Activated CD4-positive, alpha-beta T cell treated with anti-CD3 and anti-CD28 coated beads for 36 hours (primary cell): ENCODE measurements at places on chromosomes 6 and 20. TPM values are rescaled to one million over a fixed set of nuclear protein-coding genes. Genes with fewer than 3 reads are reported as not detected.

- DNase-seq, result no peak
Measured at GRCh38 chr20:8545212-8545611, 413.1 kb downstream of the PLCB1 start.

GRCh38 chr20:25147716-25148115 lies 47.8 kb upstream of the ENTPD6 start:
- no peak for DNase-seq

- DNase-seq, result no peak
Measured at GRCh38 chr6:90803956-90804355, 217.1 kb upstream of the MAP3K7 start.

GRCh38 chr6:138719011-138719635 lies 54.4 kb upstream of the CCDC28A start:
- no peak for DNase-seq

The HSPA1L gene
- total RNA-seq, result 1.9 TPM

DNA sequence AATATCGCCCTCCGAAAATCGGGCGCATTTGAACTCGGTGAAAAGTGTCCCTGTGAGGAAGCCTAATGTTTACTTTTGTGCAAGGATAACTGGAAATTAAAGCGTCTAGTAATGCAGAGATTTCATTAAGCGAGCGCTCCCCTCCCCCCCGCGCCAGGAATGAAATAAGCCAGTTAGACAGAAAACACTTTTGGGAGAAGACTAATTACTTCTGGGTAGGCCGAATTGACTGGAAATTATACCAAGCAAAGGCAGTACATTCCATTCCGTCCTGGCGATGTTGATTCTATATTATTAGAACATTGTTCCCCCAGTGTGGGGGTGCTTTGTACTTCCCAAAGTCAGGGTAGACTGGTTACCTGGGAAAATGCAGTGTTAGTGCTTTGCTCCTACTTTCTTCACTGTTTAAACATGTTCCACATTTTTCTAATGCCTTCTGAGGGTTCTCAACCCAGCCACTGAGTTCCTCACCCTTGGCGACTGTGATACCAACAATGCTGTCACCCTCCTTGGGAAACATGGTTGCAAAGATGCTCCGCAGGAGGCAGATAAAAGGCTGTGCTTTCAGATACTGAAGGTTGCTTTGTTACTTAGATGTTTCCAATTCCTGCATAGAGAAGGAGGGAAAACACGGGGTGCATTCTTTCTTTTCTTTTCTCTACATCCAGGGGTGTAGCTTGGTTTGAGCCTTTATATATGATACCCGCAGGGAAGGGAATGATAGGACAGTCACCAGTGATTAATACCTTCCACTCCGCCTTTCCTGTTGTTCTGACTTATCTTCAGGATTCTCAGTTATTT lies 2.6 kb downstream of the GJA1 start:
- DNase-seq, result no peak

GRCh38 chr20:14712302-14712739 lies 374.9 kb upstream of the FLRT3 start:
- no peak for DNase-seq

GRCh38 chr6:111804627-111805235 lies 68.5 kb downstream of the FYN start:
- peak; percentile 83 for DNase-seq

The KATNA1 gene
- 21.6 TPM for total RNA-seq

GRCh38 chr6:109013656-109014305 lies 80.9 kb downstream of the SESN1 start:
- no peak for DNase-seq

DNA sequence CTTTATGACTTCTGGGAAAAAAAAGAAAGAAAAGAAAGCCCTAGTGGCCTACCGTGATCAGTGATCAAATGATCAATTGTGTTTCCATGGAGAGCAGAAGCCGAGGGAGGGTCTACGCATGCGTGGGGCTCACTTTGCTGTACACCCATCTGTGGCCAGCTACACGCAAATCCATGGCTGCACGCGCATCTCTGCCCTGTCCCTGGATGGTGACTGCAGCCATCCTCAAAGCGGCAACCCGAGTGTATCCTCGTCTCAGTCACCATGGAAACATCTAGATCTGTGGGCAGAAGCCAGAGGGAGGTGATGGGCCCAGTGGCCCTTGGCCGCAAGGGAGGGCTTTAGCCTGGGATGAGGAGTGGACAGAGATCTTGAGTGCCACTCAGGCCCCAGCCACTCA lies 785 bp upstream of the ULBP3 start:
- peak; percentile 19 for DNase-seq

The MMP24 gene
- total RNA-seq, result not detected

- no peak for DNase-seq
Measured at GRCh38 chr6:169837529-169838250, 86.3 kb downstream of the ERMARD start.

DNA sequence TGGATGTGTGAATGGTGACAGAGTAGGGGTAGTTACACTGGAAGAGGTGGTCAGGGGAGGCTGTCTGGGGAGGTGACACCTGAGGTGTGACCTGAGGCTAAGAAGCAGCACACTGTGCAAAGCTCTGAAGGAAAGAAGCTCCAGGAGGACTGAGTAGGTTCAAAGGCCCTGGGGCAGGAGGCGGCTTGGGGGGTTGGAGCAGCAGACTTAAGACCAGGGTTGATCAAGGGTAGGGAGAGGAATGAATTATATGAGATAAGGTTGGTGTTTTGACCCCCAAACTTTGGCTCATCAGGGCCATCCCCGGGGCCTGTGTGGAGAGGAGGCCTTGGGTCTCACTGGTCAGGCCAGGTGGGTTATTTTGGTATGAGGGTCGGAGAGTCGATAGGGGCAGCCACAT lies 166.1 kb downstream of the GRM4 start:
- DNase-seq, result no peak

DNA sequence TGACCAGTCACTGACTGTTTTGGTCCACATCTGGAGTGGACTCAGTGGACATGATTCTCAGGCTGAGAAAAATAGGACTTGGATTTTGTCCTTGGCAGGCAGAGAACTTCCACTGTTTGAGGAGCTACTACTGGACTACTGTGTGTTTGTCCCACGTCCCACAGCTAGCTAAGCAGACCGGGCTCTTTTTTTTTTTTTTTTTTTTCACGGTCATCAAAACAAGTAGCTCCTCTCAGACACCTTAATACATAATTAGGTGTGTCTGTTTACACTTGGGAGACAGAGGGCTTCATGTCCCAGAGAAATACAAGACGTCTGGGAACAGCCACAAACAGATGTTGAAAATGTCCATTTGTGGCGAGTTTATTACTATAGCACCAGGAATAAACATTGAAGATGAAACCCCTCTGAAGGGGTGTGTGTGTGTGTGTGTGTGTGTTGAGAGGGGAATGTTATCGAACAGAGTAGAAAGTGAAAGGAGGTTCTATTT lies 155.0 kb upstream of the SUPT3H start:
- DNase-seq, result no peak

DNA sequence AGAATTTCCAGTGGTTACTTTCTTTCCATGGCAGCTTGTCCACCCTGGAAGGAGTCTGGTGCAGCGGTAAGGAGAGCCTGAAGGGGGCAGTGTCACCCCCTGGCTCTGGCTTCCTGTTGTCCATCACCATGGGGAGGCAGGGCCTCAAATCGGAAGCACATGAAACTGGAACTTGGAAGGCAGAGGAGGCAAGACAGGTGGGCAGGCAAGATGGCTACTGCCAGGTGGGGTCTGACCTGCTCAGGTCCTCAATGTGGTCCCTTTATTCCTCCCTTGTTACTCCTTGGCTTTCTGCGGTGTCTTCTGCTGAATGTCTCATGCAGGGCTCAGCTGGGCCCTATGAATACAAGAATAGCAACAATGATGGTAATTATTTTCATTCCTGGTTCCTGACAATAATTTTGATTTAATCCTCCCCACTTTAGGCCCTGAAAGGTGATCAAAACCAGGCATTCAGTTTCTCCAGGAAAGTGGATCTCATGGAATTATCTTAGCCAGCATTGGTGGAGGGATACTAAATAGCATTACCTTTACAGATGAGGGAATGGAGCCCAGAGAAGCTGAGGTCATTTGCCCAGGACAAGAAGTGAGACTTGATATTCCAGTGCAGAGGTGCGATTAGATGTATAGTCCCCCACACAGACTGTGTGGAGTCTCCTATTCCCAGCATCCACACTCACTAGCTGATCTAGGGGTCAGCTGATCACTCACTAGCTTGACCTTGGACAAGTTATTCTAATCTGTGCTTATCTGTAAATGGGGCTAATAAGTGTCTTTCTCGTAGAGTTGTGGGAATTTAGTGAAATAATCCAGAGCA lies 17.6 kb upstream of the SNAI1 start:
- peak; percentile 56 for DNase-seq
